ENCODE measurements at places on chromosomes 13 and 19. TPM values are rescaled to one million over a fixed set of nuclear protein-coding genes. Genes with fewer than 3 reads are reported as not detected.
A peak's percentile ranks its signal among the peaks of the same experiment; 100 is the strongest.

DNA sequence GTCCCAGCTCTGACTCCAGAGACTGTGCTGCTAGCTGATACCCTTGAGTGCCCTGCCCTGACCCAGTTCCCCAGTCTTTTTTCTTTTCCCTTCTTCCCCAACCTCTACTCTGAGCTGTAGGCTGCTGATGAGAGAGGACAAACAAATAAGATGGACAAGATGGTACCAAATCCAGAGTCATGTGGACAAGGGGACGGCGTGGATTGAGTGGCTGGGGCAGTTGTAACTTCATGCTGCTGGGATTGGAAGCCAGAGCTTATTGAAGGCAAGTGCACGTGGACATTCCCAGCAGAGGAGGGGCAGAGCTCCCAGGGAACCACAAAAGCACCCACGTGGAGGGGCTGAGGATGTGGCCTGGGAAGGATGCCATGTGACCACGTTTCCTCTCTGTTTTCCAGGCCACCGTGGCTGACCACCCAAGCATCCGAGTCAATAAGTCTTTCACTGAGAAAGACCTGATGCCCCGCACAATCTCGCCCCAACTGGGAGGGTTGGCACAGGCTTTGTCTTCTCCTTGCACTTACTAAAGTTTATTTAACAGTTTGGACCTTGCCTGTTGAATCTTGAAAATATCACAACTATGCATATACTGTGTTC, 323.3 kb upstream of the ZNF507 start:
- DNase-seq = no peak

GRCh38 chr13:53066411-53066810, 37.8 kb downstream of the OLFM4 start:
- DNase-seq = no peak

GAS6 gene
- polyA plus RNA-seq = 17.4 TPM

GRCh38 chr13:80340651-80341100, 250 bp downstream of the SPRY2 start:
- DNase-seq = peak; percentile 41

GRCh38 chr13:23871616-23872220, 17.5 kb downstream of the MIPEP start:
- DNase-seq = no peak

- no peak for DNase-seq
These were observed 36.4 kb downstream of the EPS15L1 start for GRCh38 chr19:16435238-16435917.

GRCh38 chr13:29310806-29311205, 284.7 kb downstream of the SLC7A1 start:
- DNase-seq = no peak

CALR3 gene
- polyA plus RNA-seq = not detected

- DNase-seq = no peak
These were observed 91.3 kb downstream of the USP12 start for GRCh38 chr13:27080018-27080948.

- no peak for DNase-seq
These were observed 55.2 kb downstream of the XPO4 start for GRCh38 chr13:20847296-20847695.

- DNase-seq = peak; percentile 35
These were observed 617.0 kb downstream of the UQCRFS1 start for GRCh38 chr19:28595722-28596480.

DLL3 gene
- polyA plus RNA-seq = 0.70 TPM

GRCh38 chr19:852136-853013, at the start of gene ELANE:
ELANE (plus strand) TSS chr19:852303; CDS start chr19:852329, 26 bp downstream.
- DNase-seq = no peak

FGF22 gene
- polyA plus RNA-seq = 0.60 TPM

- no peak for DNase-seq
These were observed 10.8 kb downstream of the XPO4 start for GRCh38 chr13:20891768-20892167.

DNA sequence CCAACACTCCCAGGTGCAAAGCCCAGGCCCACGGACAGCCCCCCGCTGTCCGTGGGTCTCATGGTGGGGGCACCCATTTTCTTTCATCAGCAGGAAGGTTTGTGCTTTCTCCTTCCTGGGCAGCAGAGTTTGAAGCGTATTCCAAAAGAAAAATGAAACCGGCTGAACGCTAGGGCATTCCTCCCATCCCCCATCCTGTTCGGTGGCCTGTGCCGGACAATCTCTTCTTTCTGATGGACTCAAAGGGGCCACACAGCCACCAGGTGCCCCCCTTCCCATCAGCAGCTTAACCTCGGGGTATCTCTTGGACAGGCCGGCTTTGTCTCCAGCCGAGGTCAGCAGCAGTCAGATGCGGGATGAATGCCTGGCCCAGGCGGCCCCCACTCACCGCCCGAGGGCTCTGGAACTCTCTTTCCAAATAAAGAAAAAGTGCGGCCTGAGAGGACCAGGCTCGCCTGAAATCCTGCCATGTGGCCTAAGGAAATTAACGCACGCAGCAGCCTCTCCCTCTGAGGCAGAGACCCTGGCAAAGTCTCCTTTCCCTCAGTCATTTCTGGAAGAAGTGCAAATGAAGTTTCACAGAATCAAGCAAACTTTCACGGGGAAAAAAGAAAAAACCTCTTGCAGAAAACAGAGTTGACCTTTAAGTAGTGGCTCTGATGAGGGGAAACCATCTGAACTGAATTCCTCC, 67.8 kb downstream of the RASA3 start:
- no peak for DNase-seq

- DNase-seq = no peak
These were observed 3.1 kb upstream of the SPIB start for GRCh38 chr19:50415661-50416033.

LILRB2 gene
- 0.45 TPM for polyA plus RNA-seq

CERS1 gene
- 4.5 TPM for polyA plus RNA-seq

DNA sequence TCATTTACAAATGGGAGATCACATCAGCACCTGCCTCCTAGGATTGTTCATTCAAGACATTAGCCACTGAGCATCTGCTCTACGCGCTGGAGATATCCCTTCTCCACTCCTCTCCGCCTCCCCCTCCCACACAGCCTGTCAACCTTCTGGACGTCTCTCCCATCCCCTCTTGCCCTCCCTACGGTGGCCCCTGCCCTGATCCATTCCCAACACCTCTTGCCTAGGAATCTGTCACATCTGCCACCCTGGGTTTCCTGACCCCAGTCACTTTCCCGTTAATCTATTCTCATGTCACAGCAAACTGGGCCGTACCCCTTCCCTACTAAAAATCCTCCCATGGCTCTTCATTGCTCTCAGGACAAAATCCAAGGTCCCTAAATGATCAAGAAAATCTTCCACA, 10.3 kb downstream of the DYRK1B start:
- no peak for DNase-seq

GRCh38 chr13:29702912-29703351, 107.4 kb upstream of the SLC7A1 start:
- no peak for DNase-seq

ZNF560 gene
- 1.3 TPM for polyA plus RNA-seq

DNA sequence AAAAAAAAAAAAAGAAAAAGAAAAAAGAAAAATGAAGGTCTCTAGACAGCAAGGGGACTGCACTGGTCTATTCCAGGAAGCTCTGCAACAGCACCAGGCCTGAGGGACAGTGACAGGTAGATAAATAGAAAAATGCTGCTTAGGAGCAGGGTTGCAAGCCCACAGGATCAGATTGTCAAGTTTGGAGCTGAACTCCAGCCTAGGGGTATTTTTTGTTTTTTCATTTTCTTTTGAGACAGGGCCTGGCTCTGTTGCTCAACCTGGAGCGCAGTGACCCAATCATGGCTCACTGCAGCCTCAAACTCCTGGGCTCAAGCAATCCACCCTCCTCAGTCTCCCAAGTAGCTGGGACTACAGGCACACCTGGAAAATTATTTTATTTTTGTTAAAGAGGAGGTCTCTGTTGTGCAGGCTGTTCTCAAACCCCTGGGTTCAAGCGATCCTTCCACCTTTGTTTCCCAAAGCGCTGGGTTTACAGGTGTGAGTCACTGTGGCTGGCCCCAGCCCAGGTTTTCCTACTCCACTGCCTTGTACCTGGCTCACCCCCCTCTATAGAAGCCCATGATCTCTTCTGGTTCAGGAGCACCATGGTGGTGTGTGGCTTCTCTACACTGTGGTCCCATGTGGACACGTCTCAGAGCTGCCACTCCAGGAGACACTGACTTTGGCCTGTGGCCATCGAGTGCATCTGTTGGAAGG, 23.9 kb downstream of the POP4 start:
- no peak for DNase-seq

GRCh38 chr19:49546825-49547565, 19.2 kb downstream of the RCN3 start:
- DNase-seq = peak; percentile 96

GRCh38 chr19:43467730-43468129, 2.3 kb upstream of the LYPD3 start:
- no peak for DNase-seq

- no peak for DNase-seq
These were observed 49.0 kb upstream of the PNMA8B start for GRCh38 chr19:46544651-46545050.

LHB gene
- 0.38 TPM for polyA plus RNA-seq

CATSPERD gene
- not detected for polyA plus RNA-seq

NRTN gene
- 2.6 TPM for polyA plus RNA-seq

DCT gene
- 0.25 TPM for polyA plus RNA-seq

DNA sequence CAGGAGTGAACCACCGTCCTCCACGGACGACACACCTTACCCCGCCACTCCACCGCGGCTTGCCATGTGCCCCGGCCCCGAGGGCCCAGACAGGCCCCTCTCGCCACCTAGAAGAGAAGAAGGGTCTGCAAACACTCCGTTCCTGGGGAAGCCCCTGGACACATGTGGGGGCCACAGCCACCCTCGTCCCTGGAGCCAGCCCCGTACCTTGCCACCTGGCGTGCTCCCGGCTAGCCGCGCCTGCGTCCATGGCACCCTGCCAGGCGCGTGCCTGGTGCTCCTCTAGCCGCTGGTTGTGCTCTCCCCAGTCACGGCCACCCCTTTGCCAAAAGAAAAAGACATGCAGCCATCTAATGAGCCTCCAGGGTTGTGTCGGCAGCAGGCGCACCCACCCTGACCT, 19.9 kb upstream of the TINCR start:
- no peak for DNase-seq

GRCh38 chr13:83881917-83882605, at the start of gene SLITRK1:
SLITRK1 (minus strand) TSS chr13:83882474; CDS start chr13:83881507, 967 bp downstream.
- DNase-seq = peak; percentile 86

RASL11A gene
- polyA plus RNA-seq = 26.3 TPM

DNA sequence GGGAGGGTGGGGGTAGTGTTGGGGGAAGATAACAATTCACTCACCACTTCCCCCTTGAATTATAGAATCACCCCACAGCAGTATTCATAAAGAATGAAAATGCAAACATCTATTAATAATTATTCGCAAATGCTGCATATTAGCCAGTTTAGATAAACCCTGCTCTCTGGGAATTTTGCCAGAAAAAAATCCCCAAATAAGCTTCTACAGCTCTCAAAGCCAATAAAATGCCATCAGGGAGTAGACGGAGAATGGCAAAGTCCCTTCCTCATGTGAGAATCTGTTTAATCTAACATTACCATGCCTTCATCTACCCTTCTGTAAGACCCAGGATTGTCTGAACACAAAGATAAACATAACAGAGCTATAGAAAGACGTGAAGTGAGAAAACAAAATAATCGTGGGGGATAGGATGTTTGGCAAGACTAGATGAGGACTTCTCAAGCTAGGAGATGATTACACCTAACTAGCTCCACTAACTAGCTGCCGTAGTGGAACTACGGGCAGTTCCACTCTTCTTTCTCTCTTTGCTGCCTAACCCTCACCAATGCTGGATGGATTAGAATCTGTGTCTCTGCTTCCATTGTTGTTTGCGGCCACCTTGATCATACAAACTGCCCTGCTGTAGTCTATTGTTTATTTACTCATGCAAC, 32.4 kb upstream of the CACNA1A start:
- DNase-seq = no peak

- DNase-seq = no peak
These were observed 416.6 kb downstream of the KLF12 start for GRCh38 chr13:73717632-73718031.

- DNase-seq = no peak
These were observed 16.2 kb upstream of the DOCK9 start for GRCh38 chr13:98994080-98994479.

SIAH3 gene
- 1.2 TPM for polyA plus RNA-seq

DNA sequence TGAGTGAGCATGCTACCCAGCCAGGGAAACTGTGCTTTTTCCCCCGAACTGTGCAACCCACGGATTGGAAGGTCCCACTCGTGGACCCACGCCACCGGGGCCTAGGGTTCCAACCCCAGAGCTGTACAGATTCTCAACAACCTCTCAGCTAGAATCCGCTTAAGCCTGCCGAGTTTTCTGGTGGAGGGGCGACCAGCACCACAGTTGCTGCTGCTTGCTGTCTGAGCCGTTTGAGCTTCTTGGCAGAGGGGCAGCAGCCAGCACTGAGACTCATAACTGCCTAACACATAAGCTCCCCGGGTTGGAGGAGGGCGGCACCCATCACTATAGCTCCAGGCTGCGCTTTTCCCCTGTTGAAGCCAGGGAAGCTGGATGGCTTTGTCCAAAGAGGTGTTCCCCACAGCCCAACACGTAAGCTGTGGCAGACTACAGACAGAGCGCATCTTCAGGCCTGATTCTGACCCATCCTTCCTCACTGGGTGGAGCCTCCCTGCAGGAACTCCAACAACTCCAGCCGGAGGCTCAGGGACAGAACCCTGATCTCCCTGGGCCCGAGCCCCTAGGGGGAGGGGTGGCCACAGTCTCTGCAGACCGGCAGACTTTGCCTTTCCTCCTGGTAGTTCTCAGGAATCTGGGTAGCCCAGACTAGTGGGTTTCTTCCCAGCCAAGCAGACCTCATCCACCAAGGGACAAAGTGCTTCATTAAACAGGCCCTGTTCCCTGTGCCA, 871.6 kb downstream of the SLITRK6 start:
- DNase-seq = no peak

Measured in left kidney (tissue), 8 donors.